Daoy (cell line): ENCODE measurements at places on chromosomes 6 and 20. TPM values are rescaled to one million over a fixed set of nuclear protein-coding genes. Genes with fewer than 3 reads are reported as not detected.

Gene STK4
- 20.8 and 25.0 TPM in 2 replicates for total RNA-seq

Gene KCNK5
- total RNA-seq: 5.2 and 7.1 TPM in 2 replicates

Gene CNKSR3
- total RNA-seq: 13.0 and 14.9 TPM in 2 replicates

Gene SMOC2
- not detected in 2 replicates for total RNA-seq

Gene DDO
- total RNA-seq: 1.2 and 1.9 TPM in 2 replicates

Gene GHRH
- total RNA-seq: not detected in 2 replicates

GRCh38 chr6:19465760-19466159 is 371.4 kb upstream of the ID4 start:
- peak; percentile 54 for DNase-seq

- DNase-seq: no peak
Observed at GRCh38 chr6:145096846-145097245, 638.5 kb downstream of the EPM2A start.

DNA sequence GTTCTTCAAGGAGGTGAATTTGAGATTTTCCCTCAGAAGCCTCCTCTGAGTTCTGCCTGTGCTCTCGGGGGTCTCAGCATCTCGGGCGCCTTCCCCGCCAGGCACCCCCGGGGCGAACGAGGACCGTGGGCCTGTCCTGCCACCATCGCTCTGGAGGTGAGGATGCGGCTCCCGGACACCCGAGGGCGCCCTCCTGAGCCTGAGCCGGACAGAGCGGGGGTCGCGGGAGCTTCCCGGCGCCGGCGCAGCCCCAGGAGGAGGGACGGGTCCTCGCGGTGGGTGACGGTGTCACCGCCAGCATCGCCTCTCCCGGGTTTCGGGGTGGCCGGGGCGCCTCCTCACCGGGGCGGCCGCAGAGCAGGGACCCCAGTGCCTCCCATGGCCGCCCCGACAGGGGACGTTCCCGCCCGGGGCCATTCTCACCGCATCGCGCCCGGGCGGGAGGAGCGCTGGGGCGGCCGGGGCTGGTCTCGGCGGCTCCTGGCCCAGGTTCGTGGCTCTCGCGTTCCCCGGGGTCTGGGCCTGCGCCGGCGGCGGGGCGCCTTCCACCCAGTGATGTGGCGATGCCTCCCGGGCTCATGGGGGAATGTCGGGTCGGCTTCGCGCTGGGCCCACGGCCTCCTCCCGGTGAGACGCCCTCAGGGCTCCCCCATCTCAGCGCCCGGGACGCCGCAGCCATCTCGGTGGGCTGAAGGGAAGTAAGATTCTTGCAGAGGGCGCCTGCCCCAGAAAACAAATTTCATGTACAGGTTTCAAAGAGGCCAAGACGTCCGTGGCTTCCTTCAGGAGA is 210.5 kb downstream of the ERMARD start:
- peak; percentile 13 for DNase-seq

DNA sequence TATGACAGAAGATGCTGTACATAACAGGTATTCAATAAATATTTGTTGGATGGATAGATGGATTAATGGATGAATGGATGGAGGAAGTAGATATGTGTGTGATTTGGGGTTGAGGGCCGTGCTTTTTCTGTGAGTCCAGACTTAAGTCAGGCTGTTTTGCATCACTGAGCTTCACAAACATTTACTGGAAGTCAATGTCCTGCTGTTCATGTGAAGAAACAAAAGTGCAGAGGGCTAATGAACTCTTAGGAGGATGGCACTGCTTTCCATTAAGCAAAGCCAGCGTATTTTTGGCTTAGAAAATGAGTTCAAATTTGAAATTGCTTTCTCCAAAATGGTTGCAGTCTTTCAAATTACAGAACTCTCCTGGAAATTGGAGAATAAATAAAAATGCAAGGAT is 260.6 kb upstream of the SASH1 start:
- DNase-seq: no peak

DNA sequence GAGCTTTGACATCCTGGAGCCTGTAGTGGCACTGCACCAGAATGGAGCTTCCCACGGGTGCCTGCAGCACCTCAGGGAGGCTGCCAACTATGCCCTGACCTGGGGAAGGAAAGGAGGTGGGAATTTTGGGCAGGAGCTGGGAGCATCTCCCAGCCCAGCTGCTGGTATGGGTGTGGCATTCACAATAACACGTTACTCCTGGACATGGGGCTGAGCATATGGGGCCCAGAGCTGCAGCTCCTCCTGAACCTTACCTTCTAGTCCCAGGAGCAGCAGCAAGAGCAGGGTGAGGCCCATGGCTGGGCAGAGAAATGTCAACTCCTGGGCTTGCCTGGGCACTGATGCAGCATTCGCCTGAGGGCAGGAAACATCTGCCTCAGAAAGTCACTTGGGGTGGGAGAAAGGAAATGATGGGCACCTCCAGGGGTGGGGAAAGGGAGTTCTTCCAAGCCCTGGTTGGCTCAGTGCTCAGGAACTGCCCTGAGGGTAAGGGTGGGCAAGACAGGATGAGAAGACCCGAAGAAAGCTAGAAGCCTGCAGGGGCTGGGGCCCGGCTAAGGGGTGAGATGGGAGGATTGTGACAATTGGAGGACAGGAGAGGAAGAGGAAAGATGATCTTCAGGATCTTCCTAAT is at the start of gene TREML1:
TSS of gene TREML1 (minus strand) at position 356 of the 634 bp plus-strand sequence. CDS start at position 297, 59 bp downstream.
- no peak for DNase-seq

- no peak for DNase-seq
Observed at GRCh38 chr20:50317116-50317515, 126.5 kb downstream of the CEBPB start.

GRCh38 chr20:62202083-62202395 is 18.0 kb downstream of the HRH3 start:
- peak; percentile 47 for DNase-seq

DNA sequence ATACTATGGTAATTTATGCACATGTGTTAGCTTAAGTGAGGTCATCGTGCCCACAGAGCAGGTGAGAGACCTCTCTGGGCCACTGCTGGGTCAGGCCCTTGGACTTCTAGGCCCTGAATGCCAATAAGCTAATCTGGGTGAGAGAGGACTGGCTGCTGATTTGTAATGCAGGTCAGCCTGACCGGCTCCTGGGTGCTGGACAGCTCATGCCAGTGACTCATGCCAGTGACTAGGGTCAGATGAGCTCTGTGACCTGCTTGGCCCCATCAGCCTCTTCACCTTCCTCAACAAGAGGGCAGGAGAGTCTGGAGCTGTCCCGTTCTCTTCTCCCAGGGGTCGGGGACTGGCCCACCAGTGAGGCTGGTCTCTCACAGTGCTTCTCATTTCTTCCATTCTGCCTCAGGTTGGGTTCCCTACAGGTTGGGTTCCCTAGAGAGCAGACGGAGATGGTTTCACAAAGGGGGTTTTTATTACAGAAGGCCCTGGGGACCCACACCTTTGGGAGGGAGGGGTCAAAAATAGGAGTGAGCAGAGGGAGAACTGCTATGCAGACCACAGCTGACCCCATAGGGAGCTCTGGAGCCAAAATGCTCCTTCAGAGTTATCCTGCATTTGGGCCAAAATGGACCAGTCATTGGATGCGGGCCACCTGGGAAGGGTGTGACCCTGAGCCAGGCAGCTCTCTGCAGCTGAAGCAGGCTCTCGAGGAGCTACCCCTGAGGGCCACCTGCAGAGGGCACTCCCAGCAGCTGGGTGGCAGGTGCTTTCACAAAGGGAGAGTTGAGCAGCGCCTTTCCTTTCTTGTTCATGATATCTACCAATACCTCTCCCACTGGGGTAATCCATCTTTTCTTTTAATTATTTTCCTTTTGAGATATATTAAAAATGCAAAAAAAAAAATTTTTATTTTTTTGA is 2.2 kb upstream of the OXT start:
- no peak for DNase-seq

DNA sequence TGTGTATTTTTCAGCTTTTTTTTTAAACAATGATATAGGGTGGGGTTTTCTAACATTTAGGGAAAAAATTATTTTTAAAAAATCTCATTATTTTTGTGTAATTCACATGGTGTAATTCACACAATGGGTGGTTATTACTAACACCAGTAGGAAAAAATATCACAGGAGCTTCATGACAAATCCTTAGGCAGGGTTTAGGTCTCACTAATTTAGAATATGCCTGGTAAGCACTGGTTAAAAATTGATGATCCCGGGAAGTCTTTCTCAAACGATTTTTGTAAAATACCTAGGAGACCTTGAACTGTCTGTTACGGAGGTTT is 29.5 kb upstream of the ZNF217 start:
- no peak for DNase-seq

- no peak for DNase-seq
Observed at GRCh38 chr6:1181939-1182605, 129.8 kb upstream of the FOXQ1 start.

DNA sequence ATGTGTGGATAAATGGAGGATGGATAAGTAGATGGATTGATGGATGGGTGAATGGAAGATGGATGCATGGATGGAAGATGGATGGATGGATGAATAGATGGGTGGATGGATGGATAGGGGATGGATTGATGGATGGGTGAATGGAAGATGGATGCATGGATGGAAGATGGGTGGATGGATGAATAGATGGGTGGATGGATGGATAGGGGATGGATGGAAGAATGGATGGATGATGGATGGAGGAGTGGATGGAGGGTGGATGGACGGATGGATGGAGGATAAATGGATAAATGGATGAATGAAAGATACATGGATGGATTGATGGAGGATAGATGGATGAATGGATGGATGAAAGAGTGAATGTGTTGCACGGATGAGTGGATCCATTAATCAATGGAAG is 3.0 kb upstream of the NFATC2 start:
- DNase-seq: no peak
